Vagina (tissue), 2 donors: ENCODE measurements at places on chromosomes 2 and 18. TPM values are rescaled to one million over a fixed set of nuclear protein-coding genes. Genes with fewer than 3 reads are reported as not detected.

PMAIP1 gene
- total RNA-seq = 7.4 TPM

SLC5A7 gene
- total RNA-seq = 1.7 TPM

OR6B2 gene
- total RNA-seq = not detected

EPB41L5 gene
- 37.6 TPM for total RNA-seq

ERMN gene
- total RNA-seq = not detected

SERPINB12 gene
- 20.1 TPM for total RNA-seq

TMEM17 gene
- 0.98 TPM for total RNA-seq

GRCh38 chr2:38532366-38532765, 70.4 kb downstream of the HNRNPLL start:
- DNase-seq = no peak

GRCh38 chr2:236341721-236342120, 77.5 kb upstream of the ASB18 start:
- peak; percentile 49 for DNase-seq

DNA sequence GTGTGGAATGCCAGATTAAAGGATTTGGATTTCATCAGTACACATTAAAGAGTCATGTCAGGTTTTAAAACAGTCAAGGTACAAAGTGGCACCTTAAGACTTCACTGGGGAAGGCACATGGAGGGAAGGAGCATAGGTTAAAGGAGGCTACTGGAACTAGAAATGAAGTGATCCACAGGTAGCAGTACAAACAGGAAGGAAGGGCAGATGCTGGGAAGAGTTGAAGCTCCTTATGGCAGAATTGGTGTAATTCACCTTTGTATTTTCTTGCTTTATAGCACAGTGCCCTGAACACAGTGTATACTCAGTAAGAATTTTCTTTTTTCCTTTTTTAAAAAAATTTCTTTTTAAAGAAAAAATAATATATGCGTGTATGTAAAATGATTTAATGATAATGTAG, 177.1 kb downstream of the BABAM2 start:
- no peak for DNase-seq

DNA sequence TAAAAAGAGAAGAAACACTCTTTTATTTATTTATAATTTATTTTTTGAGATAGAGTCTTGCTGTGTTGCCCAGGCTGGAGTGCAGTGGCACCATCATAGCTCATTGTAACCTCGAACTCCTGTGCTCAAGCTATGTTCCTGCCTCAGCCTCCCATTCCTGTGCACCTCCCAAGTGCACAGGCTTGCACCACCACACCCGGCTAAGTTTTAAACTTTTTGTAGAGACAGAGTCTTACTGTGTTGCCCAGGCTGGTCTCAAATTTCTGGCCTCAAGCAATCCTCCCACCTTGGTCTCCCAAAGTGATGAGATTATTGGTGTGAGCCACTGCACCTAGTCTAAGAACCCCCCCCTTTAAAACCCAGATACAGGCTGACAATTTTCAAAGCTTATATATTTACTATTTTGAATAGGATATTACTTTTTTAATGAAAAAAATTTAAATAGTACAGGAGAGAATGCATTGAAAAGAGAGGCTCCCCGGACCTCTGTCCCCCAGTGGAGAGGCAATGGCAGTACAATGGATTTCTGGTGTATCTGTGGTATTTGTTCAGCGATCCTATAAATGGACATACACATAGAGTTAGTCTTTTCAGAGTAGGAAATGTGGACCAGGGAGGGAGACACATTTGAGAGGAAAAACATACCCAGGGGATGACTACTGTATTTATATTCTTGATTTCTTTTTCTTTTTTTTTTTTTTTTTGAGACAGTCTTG, 48.1 kb upstream of the CNOT11 start:
- no peak for DNase-seq

DNA sequence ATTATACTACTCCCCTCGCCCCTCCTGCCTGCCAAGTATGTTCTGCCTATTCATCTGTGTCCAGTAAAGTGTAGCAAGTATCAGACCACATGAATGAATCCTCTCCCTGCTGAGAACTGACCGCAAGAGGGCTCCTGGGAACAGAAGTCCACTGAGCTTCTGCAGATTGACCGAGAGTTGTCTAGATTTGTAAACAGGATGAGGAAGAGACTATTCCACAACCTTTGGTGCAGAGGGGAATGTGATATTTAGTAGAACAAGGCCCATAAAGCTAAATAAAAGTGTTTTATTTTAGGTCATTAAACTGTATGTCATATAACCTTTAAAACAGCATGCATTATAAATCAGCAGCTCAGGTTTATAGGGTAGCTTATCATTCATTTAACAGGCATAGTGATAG, 377.0 kb downstream of the DCC start:
- DNase-seq = no peak

DNA sequence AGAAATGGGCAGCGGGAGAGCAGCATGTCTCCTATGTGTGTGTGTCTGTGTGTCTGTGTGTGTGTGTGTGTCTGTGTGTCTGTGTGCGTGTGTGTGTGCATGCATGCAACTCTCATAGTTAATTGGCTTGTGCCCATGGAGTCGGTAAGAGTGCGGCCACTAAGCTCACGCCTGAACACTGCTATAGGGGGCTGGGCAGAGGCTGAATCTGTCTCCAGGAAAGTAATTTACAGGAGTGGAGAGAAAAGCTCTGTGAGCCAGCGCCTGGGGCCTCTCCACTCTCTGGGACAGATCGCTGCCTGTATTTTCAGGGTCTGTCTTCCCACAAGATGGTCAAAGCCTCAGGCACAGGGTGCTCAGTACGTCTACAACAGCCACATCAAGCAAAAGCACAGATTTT, 553.4 kb downstream of the TNS1 start:
- DNase-seq = no peak

GRCh38 chr2:225632351-225632750, 232.8 kb downstream of the NYAP2 start:
- DNase-seq = no peak

- DNase-seq = no peak
Observed at GRCh38 chr2:187302586-187302985, 145.5 kb downstream of the CALCRL start.

GRCh38 chr2:18593496-18593895, 4.1 kb upstream of the NT5C1B start:
- no peak for DNase-seq

GRCh38 chr2:230864122-230864604, 579 bp upstream of the ITM2C start:
- DNase-seq = no peak

DNA sequence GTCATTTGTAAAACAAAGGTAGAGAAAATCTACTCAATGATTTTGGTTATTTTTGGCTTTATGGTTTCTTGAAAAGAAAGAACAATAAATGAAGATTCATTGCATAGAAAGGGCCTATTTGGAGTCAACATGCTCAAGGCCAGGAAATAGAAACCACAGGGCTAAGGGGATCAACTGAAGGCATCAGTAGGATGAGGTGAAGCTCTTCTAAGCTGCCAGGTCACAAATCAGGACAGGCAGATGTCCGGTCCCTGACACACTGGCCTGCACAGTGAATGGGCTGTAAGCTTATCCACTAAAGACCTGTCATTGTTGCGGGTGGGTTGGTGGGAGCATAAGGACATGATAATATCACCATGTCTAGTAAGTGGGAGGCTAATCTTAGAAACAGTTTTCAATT, 31.6 kb upstream of the RNF138 start:
- no peak for DNase-seq

GRCh38 chr18:48770243-48770642, 180.5 kb downstream of the SMAD7 start:
- DNase-seq = no peak

DNA sequence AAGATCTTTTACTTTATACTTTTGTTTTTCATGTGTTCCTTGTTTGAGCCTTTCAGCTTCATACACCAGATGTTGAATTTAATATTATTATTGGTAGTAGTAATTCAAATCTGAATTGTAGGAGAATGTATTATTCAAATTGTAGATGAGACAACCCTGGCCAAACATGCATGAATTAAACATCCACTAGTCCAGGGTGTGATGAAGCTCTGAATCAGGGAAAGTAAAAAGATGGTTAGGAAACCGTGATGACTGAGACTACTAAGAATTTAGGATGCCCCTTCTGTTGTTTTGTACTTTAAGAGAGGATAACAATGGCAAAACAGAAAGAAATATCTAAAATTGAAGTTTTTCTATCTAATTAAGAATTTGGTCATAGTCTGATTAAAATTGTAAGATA, 227.8 kb upstream of the CDH2 start:
- no peak for DNase-seq

- DNase-seq = no peak
Observed at GRCh38 chr2:222606306-222606705, 49.6 kb downstream of the FARSB start.
